Sciatic nerve (tissue), 2 donors: ENCODE measurements at places on chromosomes 3 and 15.

DNA sequence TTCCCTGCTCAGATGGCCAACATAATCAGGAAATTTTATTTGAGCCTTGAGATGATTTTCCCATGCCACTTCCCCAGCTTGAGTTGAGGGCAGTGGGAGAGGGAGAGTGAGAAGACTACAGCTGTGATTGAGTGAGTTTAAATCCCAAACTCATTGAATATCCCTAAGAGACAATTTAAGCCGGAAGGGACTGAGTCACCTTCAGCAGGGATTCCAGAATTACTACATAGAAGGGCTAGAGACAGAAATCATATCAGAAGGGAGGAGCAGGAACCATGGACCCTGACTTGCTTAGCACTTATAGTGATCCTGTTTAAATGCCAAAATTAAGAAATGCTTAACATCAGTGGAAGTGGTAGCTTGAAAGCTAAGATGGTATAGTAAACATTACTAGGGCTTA, 312.2 kb upstream of the SLCO3A1 start:
- no peak for DNase-seq

DNA sequence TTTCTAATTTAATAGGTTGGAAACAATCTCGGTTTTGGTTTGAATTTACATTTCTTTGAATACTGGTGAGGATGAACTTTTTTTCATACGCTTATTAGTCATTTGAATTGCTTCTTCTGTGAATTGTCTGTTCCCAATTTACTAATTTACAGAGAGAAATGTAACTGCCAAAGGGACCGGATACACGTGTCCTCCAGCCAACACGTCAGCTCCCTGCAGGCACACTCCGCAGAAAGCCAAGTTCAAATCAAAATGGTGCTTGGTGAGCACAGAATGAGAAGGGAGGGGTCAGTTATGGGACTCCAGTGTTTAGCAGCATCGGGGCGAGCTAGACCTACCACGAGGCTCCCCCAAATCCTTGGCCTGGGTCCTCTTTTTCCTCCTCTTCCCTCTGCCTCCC, 10.8 kb upstream of the TSEN2 start:
- DNase-seq: no peak

DNA sequence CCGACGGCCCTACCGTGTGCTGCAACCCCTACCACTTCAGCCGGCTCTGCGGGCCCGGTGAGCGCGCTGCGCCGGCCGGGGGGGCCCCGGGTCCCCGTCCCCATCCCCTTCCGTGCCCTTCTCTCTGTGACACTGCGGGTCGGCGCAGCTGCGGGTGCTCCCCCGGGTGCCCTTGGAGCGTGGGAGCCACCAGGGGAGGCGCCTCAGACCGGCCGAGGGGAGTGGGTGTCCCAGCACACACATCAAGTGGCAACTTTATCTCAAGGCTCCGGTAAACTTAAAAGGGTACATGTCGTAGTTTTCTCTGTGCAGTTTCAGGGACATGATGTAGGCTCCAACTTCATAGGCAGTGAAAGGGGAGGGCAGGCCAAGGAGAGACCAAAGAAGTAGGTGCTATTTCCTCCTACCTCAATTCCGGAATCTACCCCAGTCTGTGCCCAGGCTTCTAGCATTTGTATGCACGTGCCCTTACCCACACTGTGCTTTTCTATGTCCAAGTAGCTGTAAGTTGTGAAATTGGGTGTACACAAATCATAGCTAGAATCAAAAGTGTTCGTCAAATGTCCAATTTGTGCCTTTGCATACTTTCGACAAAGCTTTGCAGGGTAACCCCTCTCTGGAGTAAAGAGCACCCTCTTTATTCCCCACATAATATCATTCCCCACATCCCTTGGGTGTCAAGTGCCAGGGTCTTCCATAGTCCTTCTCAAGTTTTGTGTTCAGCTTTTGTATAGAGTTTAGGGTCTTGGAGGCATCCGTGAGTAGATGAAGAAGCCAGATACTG, 2.2 kb downstream of the SMAD6 start:
- peak; percentile 57 for DNase-seq

- no peak for DNase-seq
Observed at GRCh38 chr3:14142567-14143270, 17.9 kb downstream of the TMEM43 start.

DNA sequence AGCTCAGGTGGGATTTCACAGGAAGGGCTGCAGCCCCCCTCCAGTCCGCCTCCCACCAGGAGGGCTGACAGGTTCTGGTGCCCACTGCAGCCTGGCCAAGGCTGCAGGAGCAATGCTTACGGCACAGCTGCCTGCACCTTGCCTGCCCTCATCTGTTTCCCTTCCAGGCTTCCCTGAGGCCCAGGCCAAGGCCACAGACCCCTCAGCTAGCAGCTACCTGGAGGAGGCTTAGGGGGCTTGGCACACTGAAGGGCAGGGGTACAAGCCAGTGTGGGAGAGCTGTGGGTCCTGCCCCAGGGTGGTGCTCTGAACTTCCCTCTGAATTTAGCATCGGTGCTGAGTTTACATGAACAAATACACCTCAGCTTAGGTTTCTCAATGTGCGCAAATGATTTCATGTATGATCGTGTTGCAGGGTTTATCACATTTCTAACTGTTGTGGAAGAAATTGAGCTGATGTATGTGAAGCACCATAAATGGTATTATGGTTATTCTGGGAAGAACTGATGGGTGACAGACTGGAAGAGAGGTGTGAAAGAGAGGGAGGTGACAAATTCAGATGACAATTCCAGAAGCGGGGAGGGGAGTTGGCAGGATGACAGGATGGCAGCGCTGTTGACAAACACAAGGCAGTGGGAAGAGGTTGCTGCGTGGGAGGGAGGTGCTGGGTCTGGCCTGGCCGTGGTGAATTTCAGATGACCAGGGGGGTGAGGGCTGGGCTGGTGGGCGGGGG, 6.1 kb downstream of the RHCG start:
- peak; percentile 40 for DNase-seq

GRCh38 chr3:101884776-101885175, 35.5 kb downstream of the NFKBIZ start:
- DNase-seq: no peak

GRCh38 chr15:85615930-85616329, 178.8 kb downstream of the KLHL25 start:
- DNase-seq: no peak

DNA sequence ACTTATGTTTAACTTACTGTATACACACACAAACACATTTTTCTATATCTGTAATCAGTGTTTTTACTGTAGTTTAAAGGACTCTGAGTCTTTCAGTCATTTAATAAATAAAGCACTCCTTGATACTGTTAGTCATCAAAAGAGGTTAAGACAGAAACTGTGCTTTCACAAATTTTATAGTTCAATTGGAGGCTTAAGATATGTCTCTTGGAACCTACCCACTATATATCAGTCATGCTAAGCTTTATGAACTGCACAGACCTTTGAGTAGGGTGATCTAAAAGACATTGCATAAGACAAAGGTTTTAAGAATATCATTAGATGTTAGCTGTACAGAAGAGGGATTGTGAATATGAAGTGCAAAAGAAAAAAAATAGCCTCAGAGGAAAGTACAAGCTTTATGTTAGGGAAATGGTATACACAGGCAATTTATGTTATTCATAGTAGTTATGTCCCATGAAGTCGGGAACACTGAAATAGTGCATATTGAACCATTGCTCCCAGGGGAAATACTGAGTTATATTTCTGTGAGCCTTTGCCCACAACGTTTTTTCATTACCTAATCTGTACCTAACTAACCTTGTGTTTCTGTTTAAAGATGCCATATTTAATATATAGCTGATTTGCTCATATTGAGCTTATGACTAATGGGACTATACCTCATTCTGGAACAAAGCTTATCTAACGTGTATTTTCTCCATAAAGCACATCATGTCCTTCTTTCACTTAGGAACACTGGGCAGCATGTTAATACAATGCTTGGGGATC, 19.7 kb downstream of the CHMP2B start:
- DNase-seq: no peak

- DNase-seq: no peak
Observed at GRCh38 chr3:147813256-147813655, 404.1 kb downstream of the ZIC1 start.

GRCh38 chr3:71010726-71011455, 572.6 kb downstream of the FOXP1 start:
- DNase-seq: no peak

GRCh38 chr15:69919816-69920215, 177.9 kb downstream of the TLE3 start:
- no peak for DNase-seq

DNA sequence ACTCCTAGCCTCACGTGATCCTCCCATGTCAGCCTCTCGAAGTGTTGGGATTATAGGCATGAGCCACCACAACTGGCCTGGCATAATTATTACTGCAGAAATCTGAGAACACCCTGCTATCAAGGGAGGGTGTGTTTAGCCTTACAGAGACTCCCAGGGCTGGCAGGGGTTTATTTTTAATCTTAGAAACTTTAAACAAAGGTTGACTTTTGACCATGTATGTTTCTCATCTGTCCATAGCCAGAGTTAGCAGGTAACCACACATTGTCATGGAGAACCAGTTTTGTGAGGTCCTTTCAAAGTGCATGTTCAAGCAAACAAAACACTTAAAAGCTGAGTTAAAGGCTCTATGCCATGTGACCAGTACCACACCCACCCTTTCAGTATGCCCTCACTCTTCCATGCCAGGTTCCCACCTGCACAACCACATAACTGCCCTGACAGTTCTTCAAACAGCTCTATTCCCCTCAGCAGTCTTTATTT, 11.1 kb downstream of the SIAH2 start:
- DNase-seq: no peak

DNA sequence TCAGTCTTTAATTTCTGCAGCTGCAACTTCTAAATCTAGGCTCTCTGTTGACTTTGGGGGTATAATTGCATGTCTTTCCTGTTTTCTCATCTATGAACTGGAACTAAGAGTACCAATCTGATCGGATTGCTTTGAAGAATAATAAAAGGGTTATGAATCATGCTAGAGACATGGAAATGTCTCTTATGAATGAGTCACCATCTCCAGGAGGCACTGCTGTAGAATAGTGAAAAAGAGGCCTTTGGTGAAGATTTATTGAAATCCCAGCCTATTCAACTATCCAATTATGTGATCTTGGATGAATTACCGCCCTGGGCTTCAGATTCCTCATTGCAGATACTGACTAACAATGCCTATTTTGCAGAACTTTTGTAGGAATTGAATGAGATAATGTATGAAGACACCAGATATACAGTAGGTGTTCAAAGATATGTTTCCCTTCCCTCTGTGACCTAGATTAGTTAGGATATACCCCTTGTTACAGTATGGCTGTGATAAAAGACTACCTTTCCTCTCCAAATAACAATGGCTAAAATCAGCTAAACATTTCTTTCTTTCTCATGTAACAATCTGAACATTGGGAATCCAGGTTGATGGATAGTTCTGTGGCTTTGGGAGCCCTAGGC, 11.5 kb upstream of the CMTM8 start:
- DNase-seq: no peak

- no peak for DNase-seq
Observed at GRCh38 chr15:47985568-47985967, 135.2 kb upstream of the SLC24A5 start.

- no peak for DNase-seq
Observed at GRCh38 chr3:187257471-187257870, 34.1 kb downstream of the MASP1 start.

DNA sequence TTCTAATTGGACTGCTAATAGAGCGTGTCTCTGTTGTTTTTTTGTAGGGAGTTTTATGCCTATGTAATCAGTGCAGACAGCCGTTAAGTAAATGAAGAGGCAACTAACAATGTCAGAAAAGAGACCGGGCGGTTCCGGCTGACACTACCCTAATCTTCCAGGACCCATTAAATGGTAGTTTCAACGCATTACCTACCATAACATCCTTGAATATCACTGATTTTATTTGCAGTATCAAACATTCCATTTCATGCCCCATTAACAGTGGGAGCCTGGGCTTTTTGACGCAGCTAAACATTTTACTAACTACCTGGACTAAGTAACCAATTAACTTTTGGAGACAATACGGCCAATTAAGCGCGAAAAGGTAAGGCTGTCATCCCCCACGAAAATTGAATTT, 832.9 kb upstream of the NR2F2 start:
- DNase-seq: no peak

DNA sequence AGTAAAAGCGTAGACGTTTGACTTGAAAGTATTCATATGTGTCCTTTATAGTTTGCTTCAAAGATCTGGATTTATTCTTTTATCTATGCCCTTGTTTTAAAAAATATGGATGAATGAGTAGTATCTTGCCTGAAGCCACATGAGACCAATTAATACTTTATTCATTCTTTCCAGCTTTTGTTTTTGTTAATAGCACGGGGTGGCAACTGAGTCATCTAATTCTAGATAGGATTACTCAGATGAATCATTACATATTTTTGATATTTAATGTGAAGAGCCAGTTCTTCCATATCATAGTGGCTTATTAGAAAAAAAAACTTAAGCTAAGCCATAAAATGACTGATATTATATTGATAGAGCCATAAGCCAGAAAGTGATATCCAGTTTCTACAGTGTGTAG, 121.9 kb downstream of the BBX start:
- no peak for DNase-seq

DNA sequence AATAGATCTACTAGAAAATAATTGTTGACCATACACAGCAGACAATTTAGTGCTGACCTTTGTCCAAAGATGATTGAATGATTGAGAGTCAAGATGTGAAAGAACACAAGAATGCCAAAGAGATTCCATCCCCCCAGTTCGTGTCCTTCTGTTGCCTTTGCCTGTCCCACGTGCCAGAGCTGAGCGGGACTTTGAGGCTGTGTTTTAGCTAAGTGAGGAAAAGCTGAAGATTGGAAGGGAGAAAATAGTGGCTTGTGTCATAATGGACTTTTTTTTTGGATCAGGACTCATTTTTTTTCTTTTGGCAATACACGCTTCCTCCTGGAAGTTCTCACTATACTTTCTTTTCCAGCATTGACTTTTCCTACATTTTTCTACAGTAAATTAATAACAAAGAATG, 206.6 kb upstream of the MDFIC2 start:
- DNase-seq: no peak

GRCh38 chr3:24417730-24418129, 76.9 kb downstream of the THRB start:
- no peak for DNase-seq
